LNCaP clone FGC (cell line): ENCODE measurements at places on chromosomes 16 and 17.
A peak's percentile ranks its signal among the peaks of the same experiment; 100 is the strongest.

GRCh38 chr17:6435051-6435450 is at the start of gene AIPL1:
Gene AIPL1 (minus strand): TSS chr17:6435121. CDS start chr17:6435104, 17 bp downstream.
- DNase-seq, result no peak

- DNase-seq, result no peak
These were observed 11.9 kb downstream of the SBK1 start for GRCh38 chr16:28304214-28304613.

DNA sequence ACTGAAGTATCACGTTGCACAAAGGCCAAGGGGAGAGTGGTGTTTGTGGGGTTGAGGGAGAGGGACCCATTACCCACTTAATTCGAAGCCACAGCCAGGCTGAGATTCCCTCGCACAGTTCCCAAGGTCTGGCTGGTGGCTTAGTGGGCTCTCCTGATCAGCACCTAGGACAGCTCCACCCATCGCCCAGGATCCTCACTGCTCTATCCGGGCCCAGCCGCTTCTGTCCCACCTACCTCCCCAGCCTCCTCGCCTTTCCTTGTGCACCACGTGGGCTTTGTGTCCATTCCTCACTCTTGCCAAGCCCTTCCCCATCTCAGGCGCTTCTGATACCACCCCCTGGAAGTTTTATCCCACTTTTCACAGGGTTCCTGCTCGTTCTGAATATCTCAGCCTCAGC is 163.5 kb downstream of the CCT6B start:
- DNase-seq, result no peak

- peak; percentile 58 for DNase-seq
These were observed 471 bp upstream of the PRKAR1A start for GRCh38 chr17:68511671-68512246.

DNA sequence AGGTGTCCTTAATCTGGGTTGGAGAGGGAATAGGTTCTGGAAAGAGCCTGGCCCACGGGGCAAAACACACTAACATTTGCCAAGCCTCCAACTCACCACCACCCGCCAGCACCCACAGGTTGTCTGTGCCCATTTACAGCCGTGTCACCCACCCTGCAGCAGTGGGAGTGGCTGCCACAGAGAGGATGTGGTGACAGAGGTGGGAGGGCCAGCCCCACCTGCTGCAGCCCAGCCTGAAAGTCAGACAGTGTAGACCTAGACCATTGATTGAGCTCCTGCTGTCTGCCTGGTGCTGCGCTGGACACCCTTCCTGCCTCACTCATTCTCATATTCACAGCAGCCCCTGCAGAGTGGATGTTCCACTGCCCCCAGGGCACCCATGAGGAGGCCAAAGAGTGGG is 44.7 kb downstream of the IL21R start:
- DNase-seq, result no peak

GRCh38 chr17:64358261-64358788 is 32.3 kb downstream of the PECAM1 start:
- no peak for DNase-seq

- DNase-seq, result no peak
These were observed at the start of gene AKTIP for GRCh38 chr16:53502331-53503269. Gene AKTIP (minus strand): TSS chr16:53503209. CDS start chr16:53500259, 2,950 bp downstream.

- DNase-seq, result no peak
These were observed 10.7 kb downstream of the CACNA1H start for GRCh38 chr16:1163567-1164055.

GRCh38 chr16:735982-736453 is 4.8 kb downstream of the CIAO3 start:
- no peak for DNase-seq

DNA sequence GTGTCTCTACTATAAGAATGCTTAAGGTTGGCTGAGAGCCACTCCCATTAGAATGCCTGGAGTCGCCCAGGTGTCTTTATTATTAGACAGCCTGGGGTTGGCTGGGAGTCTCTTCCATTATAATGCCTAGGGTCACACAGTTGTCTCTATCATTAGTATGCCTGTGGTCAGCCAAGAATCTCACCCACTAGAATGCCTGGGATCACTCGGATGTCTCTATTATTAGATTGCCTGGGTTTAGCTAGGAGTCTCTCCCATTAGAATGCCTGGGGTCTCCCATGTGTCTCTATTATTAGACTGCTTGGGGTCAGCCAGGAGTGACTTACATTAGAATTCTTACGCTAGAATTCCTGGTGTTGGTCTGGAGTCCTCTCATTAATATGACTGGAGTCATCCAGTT is 2255.3 kb downstream of the TP53TG3F start:
- DNase-seq, result no peak

- no peak for DNase-seq
These were observed 83.3 kb downstream of the GSG1L start for GRCh38 chr16:27980076-27980775.

DNA sequence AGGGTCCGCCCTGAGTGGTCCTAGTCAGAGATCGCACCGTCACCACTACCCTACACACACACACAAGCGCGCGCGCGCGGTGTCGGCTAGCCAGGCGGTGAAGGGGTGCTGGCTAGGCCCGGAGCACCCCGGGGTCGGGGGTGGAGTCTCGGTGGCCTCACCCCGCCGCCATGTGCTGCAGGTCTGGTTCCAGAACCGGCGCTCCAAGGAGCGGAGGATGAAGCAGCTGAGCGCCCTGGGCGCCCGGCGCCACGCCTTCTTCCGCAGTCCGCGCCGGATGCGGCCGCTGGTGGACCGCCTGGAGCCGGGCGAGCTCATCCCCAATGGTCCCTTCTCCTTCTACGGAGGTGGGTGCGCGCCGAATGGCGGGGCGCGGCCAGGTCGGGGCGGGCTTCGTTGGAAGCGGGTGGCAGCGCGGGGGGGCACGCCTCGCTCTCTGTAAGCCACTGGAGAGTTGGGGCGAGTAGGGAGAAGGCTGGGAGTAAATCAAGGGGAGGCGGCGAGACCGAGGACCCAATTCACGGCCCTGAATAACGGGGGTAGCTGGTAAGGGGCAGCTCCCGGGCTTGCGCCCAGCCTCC is 4.8 kb downstream of the LHX1 start:
- DNase-seq, result no peak

- no peak for DNase-seq
These were observed 622 bp downstream of the CUEDC1 start for GRCh38 chr17:57954397-57955182.

DNA sequence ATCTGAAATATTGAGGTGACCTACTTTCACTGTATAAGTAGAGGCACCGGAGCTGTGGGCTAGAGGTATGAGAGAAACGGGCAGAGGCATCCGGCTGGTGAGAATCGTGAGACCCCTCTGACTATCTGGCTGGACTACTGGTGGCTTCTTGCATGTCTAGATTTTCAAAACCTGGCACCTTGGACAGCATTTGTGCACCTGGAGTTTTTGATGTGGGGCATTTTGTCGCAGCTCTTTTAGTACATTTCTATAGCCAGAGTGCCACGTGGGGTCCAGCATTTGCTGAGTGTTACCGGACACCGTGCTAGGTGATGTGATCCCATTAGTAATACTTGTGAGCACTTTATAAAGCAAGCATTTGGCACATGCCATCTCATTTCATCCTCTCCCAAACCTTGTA is 32.6 kb upstream of the SHISA9 start:
- no peak for DNase-seq

DNA sequence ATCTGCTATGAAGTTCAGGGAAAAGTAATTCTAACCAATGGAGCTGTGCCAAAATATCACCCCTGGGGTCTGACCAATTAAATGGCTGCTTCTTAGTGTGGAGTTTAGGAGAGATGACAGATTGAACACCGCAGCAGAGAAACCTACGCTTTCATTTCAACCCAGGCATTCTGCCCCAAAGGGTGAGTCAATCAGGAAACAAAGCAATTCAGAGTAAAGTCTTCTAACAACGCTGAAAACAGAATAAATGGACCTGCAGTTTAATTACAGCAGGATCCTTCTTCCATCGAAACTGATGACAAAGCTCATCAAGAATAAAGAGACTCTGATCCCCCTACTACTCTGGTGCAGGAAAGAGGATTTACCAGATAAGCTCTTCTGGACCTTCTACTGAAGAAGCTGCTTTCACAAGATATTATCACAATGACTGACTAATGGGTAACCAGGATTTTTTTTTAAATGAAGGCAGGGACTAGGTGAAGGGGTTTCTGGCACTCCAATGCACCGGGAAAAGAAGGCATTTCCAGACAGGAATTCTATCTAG is 16.7 kb downstream of the RFFL start:
- DNase-seq, result no peak

- peak; percentile 11 for DNase-seq
These were observed 35.6 kb downstream of the RPA1 start for GRCh38 chr17:1865252-1866037.

DNA sequence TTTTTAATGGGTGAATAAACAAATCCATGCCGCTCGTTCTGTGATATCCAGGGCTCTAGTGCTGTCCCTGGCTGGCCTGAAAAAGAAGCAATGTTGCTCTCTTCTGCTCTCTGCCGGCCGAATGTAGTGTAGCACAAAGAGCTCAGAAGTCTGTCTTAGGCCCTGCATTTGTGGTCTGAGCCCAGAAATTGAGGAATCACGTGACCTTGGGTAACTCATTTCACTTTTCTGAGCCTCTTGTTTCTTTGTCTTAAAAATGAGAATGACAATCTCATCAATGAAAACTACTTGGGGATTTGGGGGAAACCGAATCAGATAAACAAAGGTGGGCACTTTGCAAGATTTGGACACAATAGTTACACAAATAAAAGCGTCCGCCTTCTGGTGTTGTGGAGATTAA is 381.6 kb upstream of the ASIC2 start:
- DNase-seq, result peak; percentile 15

- DNase-seq, result no peak
These were observed 186.0 kb upstream of the ZFHX3 start for GRCh38 chr16:73233846-73234424.

- no peak for DNase-seq
These were observed 6.8 kb downstream of the UNKL start for GRCh38 chr16:1407753-1408152.

DNA sequence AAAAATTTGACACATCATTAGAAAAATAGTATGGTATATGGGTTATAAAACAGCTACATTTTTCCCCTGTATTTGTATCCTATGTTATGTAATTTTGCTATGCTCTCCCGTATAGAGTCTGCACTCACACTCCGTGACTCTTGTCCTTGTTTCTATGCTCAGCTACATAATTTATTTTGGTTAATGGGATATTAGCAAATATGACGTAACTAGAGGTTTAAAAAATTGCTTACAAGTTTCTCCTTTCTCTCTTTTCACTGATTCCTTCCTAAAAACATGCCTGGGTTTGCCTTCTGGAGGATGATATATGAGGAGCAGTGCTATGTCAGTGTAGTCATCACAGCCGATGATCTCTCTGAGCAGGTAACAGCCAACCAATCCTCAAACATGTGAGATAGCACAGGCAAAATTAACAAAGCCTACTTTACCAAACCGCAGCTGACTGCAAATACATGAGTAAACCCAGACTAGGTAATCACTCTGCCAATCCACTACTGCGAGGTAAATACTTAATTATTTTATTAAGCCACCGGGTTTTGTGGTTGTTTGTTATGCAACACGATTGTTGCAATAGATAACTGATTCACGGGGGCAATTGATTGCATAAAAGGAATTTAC is 126.9 kb downstream of the KIF2B start:
- no peak for DNase-seq

DNA sequence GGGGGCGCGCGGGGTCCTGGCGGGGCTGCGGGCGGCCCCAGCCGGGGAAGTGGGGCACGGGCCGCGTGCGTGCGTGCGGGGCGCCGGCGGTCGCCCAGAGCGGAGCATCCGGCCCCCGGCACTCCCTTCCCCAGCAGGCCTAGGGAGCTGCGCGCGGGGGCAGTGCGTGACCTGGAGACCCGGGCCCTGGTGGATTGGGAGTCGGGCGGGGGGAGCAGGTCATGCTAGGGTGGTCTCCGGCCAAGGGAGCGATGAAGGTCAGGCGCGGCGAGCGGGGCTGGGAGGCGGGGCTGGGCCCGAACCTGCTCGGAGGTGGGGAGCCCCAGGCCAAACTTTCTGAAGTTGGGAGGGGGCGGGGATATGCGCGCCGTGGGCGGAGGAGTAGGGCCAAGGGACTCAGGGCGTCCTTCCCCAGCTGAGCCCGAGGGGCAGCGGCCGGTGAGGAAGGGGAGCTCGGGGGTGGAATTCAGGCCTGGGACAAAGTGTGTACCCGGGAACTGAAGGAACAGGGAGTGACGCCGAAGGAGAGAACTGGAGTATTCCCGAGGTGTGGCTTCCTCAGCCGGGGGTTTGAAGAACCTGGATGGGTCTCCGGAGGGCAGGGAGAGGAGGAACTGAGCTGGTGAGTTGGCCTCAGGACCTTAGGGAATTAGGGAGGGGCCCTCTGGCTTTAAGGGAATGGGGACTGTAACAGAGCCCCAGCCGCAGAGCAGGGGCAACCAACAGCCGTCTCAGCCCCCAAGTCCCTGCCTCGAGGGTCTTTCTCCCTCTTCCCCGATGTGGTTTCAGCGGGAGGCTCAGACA is 589 bp downstream of the XYLT2 start:
- DNase-seq, result no peak
